Cerebellum (tissue), 4 donors: ENCODE measurements at places on chromosomes 12 and 14. TPM values are rescaled to one million over a fixed set of nuclear protein-coding genes. Genes with fewer than 3 reads are reported as not detected.

PRPH gene
- 3.1 TPM for total RNA-seq

DIP2B gene
- total RNA-seq = 77.0 TPM

FOXJ2 gene
- total RNA-seq = 6.6 TPM

OTUB2 gene
- total RNA-seq = 6.3 TPM

HOXC10 gene
- not detected for total RNA-seq

PTPRO gene
- 149 TPM for total RNA-seq

IAPP gene
- total RNA-seq = not detected

SLC16A7 gene
- 19.9 TPM for total RNA-seq

MARCHF9 gene
- total RNA-seq = 12.2 TPM

CLEC4E gene
- not detected for total RNA-seq

SLC38A4 gene
- total RNA-seq = 1.4 TPM

TUNAR gene
- total RNA-seq = 7.3 TPM

GPRC5D gene
- not detected for total RNA-seq

IFT43 gene
- total RNA-seq = 26.3 TPM
